ENCODE measurements at places on chromosomes 7 and 10.

GRCh38 chr7:28065308-28065707 lies 115.3 kb downstream of the JAZF1 start:
- DNase-seq, result no peak

DNA sequence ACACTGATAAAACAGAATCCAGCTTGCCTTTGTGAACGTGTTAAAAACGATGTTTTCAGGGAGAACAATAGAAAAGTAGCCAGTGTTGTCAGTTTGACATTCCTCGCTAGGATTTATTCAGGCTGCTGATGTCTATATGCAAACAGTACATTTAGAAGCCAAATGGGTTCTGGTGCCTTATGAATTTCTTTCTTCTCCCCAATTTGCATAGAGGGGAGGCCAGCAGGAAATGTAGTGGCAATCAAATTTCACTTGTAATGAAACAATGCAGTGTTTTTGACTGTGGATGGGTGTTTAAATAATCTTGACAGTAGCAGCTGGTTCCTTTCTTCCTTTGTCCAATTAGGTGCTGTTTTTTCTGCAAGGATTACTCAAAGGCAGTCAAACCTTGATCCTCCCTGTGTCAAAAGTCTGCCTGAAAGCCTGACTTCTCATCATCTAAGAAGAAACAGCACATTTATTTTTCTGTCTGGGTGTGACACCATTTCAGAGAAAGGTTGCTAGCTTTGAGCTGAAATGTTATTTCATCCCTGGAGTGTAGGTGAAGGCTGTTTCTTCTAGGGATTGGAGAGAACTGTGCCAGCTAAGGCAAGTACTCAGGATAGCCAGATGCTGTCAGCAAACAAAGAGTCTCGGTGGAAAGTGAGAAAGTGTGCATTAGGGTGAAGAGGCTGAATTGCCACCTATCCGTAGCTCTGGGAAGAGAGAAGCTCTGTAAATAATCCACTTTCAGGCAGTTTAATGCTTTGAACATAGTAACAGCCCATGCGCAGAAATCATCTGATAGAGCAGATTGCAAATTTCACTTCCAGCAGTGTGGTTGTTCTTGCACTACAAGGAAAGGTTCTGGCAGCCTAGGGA lies 36.6 kb upstream of the ZNRF2 start:
- no peak for DNase-seq

DNA sequence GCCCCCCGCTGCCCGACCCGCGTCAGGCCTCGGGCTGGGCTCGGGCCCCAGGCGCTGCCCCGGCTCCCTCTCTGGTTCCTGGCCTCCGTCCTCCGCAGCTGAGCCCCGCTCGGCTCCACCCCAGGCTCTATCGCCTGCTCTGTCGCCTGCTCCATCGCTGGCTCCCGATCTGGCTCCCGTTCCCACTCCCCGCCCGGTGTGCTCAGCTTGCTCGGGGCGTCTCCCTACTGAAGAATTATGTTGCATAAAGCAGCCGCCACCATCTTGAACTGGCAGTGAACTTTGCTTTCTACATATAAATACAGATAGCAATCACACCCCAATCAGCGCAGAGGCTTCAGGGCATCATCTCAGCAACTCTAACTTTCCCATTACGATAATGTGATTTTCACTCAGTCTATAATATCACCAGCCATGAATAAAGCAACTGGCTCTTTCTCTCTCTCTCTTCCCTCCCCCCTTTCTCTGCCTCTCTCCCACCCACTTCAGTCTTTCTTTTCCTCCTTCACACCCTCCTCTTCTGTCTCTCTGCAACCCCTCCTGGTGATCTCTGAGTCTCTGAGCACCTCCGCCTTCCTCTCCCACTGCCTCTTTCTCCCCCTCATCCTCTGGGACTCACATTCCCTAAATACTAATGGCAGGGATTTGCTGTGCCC lies 43.3 kb upstream of the BTRC start:
- no peak for DNase-seq

- no peak for DNase-seq
These were observed 731.6 kb upstream of the ANKRD30A start for GRCh38 chr10:36393801-36394200.

- DNase-seq, result no peak
These were observed 91.7 kb downstream of the GLRX3 start for GRCh38 chr10:130227883-130228282.

- DNase-seq, result peak; percentile 56
These were observed 53.5 kb upstream of the SVIL start for GRCh38 chr10:29688230-29688661.

DNA sequence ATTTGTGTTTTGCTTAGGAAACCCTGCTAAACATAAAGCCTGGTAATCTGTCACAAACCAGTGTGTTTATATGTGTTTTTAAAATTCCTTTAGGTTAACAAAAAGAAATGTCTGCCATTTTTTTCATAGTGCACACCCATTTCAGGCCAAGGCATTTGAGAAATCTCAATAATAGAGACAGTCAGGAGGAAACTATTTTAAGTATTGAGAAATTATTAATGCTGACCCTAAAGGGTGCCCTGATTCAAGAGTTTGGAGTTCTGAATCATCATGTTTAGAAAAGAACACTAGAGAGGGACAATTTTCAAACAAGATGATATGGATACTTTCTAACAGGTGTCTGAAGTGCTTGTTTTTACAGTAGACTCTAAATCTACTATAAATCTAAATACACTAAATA lies 28.7 kb downstream of the MALRD1 start:
- DNase-seq, result no peak
